ENCODE measurements at places on chromosomes 7 and 10.

DNA sequence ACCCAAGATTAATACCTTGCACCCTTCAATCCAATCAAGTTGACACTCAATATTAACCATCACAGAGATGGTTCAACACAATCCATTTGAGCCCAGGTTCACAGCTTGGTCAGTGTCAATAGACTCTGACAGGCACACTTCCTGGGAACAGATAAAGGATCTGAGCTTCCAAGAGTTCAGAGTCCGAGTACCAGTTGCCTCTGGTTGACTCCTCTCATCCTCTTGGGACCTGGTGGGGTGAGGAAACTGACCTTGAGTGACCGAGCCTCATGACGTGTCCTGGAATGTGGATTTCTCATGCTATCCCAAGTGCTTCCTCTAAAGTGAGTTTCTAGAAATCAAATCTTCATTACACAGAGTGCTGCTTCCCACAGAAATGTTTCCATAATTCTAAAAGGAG lies 162.0 kb downstream of the CYP26A1 start:
- DNase-seq = no peak

GRCh38 chr10:48556065-48556464 lies 48.8 kb downstream of the ARHGAP22 start:
- no peak for DNase-seq

GRCh38 chr7:21902240-21902639 lies 43.5 kb downstream of the CDCA7L start:
- no peak for DNase-seq

DNA sequence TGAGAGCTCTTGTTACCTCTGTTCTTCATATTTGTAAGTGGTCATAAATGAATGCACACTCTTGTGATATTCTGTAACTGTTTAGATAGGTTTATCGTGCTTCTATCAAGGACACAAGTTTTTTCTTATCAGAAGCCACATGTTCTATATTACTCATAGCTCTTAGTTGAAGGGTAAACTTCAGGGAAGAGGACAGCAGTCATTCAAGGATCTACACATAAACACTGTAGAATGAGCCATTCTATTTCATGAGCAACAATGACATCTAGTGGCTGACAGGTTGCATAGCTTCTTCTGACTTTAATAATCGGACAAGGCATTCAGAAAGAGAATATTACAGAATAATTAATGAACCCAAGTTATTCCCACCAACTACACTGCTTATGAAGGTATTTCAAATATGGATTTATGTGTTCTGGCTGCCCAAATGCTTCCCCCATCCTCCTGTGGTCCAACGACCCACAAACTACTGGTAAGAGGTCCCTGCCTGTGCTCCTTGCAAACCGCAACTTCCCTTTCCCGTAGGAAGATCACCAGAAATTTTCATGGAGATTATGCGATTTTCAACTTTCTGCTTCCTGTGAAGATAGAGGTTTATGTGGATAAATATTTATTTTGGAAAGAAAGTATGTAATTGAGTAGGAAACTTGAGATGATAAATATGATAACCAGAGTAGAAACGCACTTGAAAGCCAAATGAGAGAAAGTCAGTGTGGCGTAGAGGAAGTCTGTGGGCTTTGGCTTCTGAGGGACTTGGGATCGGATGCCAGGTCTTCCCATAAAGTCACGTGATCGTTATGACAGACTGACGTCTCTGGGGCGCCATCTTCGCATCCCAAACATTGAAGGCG lies 16.8 kb upstream of the ABCB5 start:
- peak; percentile 78 for DNase-seq

GRCh38 chr10:683448-684071 lies 5.9 kb downstream of the DIP2C start:
- DNase-seq = no peak

Data from brain (organoid and tissue), 16 donors.